H1 (cell line): ENCODE measurements at places on chromosomes 3 and 15. TPM values are rescaled to one million over a fixed set of nuclear protein-coding genes. Genes with fewer than 3 reads are reported as not detected.
A peak's percentile ranks its signal among the peaks of the same experiment; 100 is the strongest.

MST1 gene
- 6.2 and 8.5 TPM in 2 replicates for total RNA-seq

TTLL13 gene
- total RNA-seq: 0.19 TPM in 1 of 2 replicates, not detected in the other

CD276 gene
- 152 and 156 TPM in 2 replicates for total RNA-seq

- no peaks in the 10 kb centered on the region for H3K36me3 ChIP-seq
- DNase-seq: no peak
- H3K27me3 ChIP-seq: no peaks in the 10 kb centered on the region
- no peaks in the 10 kb centered on the region for H3K4me1 ChIP-seq
Observed at GRCh38 chr3:134299185-134299887, 48.7 kb upstream of the RYK start.

GRCh38 chr3:61684386-61684785 lies 123.0 kb downstream of the PTPRG start:
- no peaks in the 10 kb centered on the region for H3K27me3 ChIP-seq
- no peaks in the 10 kb centered on the region for H3K36me3 ChIP-seq
- no peak overlapping the region for H3K4me3 ChIP-seq

DNA sequence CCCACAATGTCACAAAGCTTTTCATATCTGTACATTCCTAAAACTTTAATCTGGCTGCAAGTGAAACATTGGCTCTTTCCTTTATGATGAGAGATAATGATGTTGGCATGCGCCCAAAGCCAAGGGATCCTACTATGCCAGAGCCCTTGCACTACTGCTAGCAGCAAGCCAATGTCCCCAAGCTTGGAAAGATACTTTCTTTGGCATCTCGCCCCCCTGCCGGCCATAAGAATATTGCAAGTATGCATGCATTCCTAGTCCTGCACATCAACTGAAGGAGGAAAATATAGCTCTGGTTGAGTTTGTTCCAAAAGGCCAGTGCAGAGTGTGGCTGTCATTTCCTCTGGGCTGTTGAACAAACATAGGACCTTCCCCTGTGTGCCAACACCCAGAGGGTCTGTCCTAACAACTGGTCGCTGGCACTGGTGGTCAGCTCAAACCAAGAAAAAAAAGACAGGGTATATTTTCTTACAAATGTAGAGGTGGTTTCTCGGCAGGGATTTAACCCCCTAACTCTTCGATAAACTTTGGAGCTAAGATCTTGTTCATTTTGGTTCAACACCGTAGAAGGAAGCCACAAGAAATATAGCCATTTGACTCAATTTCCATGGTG lies 120.9 kb upstream of the ZBED2 start:
- H3K27me3 ChIP-seq: no peaks in the 10 kb centered on the region
- H3K4me1 ChIP-seq: no peaks in the 10 kb centered on the region
- H3K36me3 ChIP-seq: no peaks in the 10 kb centered on the region
- peak; percentile 59 for DNase-seq

- no peak overlapping the region for H3K4me3 ChIP-seq
- no peaks in the 10 kb centered on the region for H3K36me3 ChIP-seq
- no peaks in the 10 kb centered on the region for H3K27me3 ChIP-seq
- DNase-seq: peak; percentile 56
- H3K4me1 ChIP-seq: no peaks in the 10 kb centered on the region; the same call in 1 of the 2 replicates
Observed at GRCh38 chr3:182704926-182705325, 88.4 kb upstream of the ATP11B start.

FANCI gene
- total RNA-seq: 115 and 117 TPM in 2 replicates

DNA sequence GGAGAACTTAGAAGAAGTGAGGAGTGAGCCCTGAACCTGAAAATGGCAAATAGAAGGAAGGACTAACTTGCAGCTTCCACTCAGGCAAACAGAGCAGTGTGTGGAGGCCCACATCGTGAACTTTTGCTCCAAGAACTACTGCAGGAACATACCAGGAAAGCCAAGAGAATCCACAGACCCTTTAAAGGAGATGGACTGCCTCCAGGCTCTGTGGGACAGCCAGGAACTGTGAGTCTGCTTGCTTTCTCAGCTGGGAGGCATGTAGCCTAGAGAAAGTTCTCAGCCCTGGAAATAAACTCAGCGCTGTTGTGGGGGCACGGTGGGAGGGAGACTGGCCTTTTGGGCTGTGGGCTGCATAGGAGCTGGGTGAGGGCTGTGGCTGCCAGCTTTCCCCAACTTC lies 93.0 kb downstream of the SNRK start:
- no peaks in the 10 kb centered on the region for H3K27me3 ChIP-seq
- no peak overlapping the region for H3K4me3 ChIP-seq
- no peak for DNase-seq
- H3K27ac ChIP-seq: no peak overlapping the region
- peaks cover 2% of the 10 kb centered on the region; the same call in 1 of the 2 replicates for H3K4me1 ChIP-seq
